ENCODE measurements at places on chromosomes 3 and 15.

GRCh38 chr15:98953000-98953787, 54.4 kb downstream of the PGPEP1L start:
- no peak for DNase-seq

DNA sequence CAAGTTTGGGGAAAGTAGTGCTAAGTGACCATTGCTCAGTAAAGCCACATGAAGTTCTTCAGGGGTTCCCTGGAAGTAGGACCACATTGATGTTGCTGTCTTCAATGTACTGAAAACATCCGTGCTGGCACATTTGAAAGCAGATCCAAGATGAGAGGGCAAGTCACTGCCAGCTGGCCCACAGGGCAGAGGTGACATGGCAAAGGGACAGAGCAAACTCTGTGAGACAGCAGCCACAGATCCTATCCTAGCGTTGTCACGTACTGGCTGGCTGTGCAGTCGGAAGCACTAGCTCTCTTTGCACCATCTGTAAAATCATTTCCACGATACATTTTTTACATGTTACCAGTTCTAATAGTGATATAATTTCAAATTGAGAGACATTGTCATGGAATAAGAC, 13.8 kb downstream of the MUC13 start:
- no peak for DNase-seq

DNA sequence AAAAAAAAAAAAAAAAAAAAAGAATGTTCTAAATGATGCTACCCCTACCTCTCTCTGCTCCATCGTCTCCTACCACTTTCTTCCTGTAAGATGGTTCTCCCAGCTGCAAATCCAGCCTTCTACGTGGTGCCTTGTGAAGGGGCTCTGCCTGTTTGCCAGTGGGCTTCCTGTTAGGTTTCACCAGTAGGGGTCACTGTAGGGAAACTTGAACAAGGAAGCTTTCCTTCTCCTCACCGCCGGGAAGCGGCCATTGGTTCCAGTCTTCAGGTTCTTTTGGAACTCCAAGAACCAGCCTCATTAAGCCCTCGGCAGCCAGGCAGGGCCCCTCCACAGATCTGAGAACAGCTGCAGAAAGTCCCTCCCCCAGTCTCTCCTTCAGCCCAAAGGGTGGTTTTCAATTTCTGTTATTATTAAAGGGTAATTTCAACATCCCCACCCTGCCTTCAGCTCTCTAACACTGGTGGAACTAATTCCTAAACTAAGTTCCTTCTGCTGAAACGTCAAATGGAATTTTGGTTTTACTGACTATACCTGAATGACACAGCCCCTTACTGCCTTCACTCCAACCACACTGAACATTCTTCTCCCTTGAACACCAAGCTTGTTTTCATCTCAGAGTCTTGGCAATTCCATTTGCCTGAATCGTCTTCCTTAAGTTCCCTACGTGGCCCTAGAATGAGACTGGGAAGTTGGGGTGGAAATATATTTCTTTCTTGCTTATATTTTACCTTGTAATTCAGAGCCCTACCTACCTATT, 13.5 kb downstream of the MCCC1 start:
- peak; percentile 75 for DNase-seq

DNA sequence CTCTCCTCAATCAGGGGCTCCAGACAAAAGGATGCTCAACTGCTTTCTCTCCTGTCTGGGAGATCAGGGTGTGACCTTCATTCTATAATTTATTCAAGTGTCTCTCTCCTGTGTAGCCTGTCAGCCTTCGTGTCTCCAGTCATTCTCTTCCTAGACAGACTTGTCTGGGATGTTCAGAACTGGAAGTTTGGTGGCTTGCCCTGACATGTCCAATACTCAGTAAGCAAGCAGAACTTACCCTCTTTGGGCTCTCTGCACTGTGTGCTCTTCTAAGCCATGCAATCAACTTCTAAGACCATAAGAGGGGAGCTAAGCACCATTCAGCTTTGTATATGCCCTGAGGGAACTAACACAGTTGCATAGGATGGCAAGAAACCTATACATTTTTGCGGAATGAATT, 14.1 kb downstream of the ACKR2 start:
- no peak for DNase-seq

DNA sequence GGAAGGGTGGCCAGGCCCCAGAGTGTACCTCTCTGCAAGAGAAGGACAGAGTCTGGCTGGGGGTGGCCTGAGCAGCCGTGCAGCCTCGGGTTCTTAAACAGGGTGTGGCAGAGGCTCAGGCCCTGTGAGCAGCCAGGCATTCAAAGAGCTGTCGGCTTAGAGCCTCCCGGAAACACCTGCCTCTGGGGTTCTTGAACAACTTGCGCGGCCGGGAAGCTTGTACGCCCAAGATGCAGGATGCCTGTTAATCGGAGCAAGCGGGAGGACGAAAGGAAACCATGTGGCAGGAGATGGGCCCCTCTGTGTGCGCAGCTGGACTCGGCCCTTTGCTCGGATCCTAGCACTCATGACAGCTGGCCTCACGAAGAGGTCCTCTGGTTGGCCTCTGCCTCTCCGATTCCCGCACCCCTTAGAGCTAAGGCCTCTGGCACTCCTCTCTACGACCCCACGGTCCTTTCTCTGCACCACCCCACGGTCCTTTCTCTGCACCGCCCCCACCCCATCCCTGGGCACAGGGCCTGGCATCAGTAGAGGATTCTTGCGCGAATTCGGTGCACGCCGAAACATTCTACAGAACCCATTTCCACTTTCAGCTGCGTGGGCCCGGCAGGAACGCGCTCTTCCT, 23.9 kb upstream of the TXNRD3 start:
- DNase-seq, result no peak

GRCh38 chr3:23052208-23052607, 150.9 kb upstream of the UBE2E2 start:
- no peak for DNase-seq

DNA sequence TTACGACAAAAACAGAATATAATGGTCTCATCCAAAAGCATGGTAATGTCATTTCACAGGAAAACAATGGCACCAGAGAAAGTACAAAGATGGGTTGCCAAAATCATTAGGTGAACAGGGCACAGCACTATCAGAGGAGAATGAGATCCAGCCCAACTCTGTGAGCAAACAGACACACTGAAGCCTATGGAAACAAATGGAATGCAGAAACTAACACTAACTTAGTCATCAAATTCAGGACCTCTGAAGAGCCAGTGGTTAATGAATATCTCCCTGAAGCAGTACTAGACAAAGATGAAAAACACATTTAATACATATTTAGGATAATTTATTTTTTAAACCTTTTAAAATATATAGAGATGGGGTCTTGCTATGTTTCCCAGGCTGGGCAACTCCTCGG, 14.6 kb upstream of the RPS17 start:
- DNase-seq, result no peak

DNA sequence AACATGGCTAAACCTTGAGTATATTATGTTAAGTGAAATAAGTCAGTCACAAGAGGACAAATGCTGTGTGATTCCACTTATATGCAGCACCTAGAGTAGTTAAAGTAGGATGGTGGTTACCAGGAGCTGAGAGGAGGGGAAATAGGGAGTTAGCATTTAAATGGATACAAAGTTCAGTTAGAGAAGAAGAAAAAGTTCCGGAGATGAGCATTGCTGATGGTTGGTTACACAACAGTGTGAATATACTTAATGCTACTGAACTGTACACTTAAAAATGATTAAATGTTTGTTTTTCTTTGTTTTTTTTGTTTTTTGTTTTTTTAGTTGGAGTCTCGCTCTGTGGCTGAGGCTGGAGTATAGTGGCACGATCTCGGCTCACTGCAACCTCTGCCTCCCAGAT, 67.7 kb upstream of the OSTN start:
- no peak for DNase-seq

DNA sequence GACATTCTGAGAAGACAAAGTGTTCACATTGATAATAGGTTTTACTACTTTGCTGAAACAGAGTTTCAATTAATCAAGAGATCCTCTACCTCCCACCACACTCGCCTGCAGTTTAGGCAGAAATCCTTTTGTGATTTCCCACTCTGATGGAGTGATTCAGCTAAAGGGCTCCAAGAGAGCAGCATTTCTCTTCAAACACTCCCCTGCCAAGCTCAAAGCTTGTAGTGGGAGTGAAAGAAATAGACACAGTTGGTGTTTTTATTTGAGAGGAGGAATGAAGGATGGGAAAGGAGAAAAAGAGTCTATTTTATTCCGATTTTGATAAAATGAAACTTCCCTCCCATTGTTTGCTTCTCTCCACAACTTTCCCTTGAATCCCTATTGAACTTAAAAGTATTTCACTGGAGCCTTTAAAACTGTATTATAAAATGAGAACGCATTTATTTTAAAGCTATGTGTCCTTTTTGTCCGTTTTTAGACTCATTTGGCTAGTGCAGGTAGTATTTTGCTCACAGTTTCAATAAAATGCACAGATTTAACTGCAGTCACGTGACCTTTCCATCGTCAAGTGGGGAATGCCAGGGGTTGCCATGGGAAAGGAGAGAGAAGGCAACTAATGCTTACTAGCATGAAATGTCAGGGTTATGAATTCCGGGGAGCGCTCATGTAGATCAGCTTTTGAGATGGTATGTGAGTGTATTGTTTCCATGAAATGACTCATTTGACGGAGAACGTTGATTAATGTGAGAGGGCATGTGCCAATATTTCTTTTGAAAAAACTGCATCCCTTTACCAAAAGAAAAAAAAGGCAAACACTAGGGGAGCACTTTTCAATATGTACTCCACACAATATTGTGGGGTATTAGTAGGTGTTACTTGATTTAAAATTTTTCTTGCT, 7.7 kb upstream of the OSBPL11 start:
- no peak for DNase-seq

DNA sequence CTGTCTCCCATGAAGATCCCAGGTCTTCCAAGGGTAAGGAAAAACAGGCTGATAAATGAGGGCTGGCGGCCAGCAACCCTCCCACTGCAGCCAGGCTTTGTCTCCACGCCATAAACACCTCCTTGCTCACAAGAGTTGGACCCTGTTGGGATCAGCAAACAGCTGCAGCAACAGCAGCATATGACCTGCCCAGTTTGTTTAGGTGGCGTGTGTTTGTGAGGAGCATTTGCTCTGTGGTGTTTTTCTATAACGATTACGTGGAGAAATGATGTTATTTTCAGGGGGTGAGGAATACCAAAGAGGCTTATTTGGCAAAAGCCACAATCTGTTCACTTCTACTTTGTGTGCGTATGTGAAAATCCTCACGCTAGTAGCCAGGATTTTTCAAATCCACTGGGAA, 58.5 kb downstream of the RFTN1 start:
- no peak for DNase-seq

- DNase-seq, result peak; percentile 86
These were observed at the start of gene DALRD3 for GRCh38 chr3:49017971-49018706. DALRD3 (minus strand) TSS chr3:49018580; CDS start chr3:49018564, 16 bp downstream.

GRCh38 chr3:190326930-190327329, 4.7 kb upstream of the CLDN1 start:
- DNase-seq, result no peak

GRCh38 chr3:38519651-38520050, 23.5 kb downstream of the EXOG start:
- no peak for DNase-seq

- no peak for DNase-seq
These were observed 239.1 kb downstream of the MCTP2 start for GRCh38 chr15:94470492-94470891.

DNA sequence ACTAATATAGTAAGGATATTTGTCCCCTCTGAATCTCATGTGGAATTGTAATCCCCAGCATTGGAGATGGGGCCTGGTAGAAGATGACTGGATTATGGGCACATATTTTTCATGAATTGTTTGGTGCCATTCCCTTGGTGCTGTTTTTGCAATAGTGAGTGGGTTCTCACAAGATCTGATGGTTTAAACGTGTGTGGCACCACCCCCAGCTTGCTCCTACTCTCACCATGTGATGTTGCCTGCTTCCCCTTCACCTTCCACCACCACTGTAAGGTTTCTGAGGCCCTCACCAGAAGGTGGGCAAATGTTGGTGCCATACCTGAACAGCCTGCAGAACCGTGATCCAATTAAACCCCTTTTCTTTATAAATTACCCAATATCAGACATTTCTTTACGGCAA, 28.1 kb upstream of the SERPINI2 start:
- DNase-seq, result no peak

DNA sequence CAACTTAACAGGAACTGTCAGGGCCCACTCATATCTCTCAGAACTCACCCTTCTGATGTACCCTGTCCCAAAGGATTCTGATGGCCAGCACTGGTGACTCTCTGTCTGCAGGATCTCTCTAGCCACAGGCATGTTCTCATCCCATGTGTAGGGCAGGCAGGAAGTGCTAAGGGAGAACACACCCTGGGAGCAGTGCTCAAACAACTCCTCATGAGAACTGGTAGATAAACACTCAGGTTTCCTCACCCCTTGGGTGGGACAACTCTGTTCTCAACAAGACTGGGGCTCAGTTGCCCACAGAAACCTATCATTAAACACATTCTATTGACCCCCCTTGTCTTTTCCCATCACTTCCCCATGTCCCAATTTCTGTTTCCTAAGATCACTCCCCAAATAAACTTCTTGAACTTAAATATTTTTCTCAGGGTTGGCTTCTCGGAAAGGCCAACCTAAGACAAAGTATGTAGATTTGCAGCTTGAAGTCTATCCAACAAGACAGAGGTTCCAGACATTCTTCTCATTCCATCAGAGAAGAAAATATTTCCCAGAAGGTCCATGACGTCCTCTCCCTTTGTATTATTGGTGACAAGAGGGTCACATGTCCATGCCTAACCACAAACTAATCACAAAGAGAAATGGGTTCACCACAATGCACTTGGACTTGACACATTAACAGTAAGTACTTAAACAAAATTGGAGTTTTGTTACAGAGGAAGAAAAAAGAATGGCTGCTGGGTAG, 276.6 kb upstream of the GADL1 start:
- DNase-seq, result no peak

- DNase-seq, result no peak
These were observed 107.5 kb upstream of the THBS1 start for GRCh38 chr15:39473298-39473947.

DNA sequence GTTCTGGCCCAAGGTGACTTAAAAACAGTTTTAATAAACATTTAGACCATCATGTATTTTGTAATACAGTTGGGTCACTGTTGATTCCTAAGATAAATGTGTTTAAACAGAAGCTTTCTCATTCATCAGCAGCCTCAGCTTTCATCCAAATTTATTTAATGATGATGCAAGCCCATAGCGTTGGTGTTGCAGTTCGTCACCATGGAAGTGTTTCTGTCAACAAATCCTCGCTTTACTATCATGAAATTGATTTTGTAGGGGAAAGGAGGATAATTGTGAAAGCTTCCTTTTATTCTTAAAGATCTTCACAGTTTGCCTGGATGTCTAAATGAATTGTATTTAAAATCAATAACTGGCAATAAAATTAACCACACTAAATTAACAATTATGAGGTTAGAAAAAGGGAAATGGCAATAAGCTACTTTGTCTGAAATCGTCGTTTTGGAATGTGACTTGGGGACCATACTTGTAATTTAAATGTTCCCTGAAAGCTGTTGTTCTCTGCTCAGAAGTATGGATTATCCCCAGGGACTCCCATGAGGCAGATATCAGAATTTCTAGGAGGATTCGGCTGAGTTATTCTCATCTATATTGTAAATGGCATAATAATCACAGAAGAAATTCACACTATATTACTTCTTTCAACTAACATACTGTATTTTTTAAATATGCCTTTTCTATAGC, 29.0 kb downstream of the CMSS1 start:
- DNase-seq, result no peak
